ENCODE measurements at places on chromosomes 7 and 10. TPM values are rescaled to one million over a fixed set of nuclear protein-coding genes. Genes with fewer than 3 reads are reported as not detected.

CALCR gene
- total RNA-seq, result not detected

CHCHD1 gene
- total RNA-seq, result 33.0 TPM

IGFBP3 gene
- total RNA-seq, result 0.41 TPM

CH25H gene
- not detected for total RNA-seq

UFSP1 gene
- 5.0 TPM for total RNA-seq

UCMA gene
- not detected for total RNA-seq

ANKRD7 gene
- not detected for total RNA-seq

STEAP4 gene
- 0.48 TPM for total RNA-seq

LANCL2 gene
- 8.6 TPM for total RNA-seq

CPN1 gene
- not detected for total RNA-seq

HOXA3 gene
- not detected for total RNA-seq

BTBD16 gene
- total RNA-seq, result not detected
